ENCODE measurements at places on chromosomes 5 and 9. TPM values are rescaled to one million over a fixed set of nuclear protein-coding genes. Genes with fewer than 3 reads are reported as not detected.

DNA sequence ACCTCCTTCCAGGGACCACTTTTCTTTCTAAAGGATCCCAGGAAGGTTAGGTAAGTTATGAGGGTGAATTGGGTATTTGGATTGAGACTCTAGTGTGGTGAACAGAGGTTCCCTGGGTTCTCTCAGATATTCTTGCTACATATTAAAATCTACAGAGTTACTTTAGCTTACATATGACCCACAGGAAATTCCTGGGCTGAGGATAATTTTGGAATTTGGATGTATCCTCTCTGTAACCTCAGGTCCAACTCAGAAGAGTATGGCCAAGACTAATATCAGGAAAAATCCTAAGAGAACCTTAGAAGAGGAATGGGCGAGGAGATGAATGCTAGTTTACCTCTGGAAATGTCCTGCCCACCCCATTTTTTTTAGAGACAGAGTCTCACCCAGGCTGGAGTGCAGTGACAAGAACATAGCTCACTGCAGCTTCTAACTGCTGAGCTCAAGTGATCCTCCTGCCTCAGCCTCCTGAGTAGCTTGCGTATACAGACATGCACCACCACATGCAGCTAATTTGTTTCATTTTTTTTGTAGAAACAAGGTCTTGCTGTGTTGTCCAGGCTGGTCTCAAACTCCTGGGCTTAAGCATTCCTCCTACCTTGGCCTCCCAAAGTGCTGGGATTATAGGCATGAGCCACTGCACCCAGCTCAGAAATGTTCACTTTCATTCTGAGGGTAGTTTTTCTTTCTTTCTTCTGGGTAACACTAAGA lies 196.4 kb downstream of the ARHGEF28 start:
- no peak for DNase-seq

- DNase-seq: no peak
Observed at GRCh38 chr9:74172874-74173273, 324.3 kb upstream of the RORB start.

GRCh38 chr5:154146409-154146808 lies 44.1 kb upstream of the GALNT10 start:
- no peak for DNase-seq

GRCh38 chr9:127334725-127335124 lies 62.2 kb upstream of the SLC2A8 start:
- no peak for DNase-seq

GRCh38 chr5:133642153-133642722 lies 29.9 kb upstream of the FSTL4 start:
- no peak for DNase-seq

GRCh38 chr5:375336-375920 lies 53.9 kb downstream of the AHRR start:
- DNase-seq: no peak

- DNase-seq: no peak
Observed at GRCh38 chr5:145562931-145563330, 272.2 kb downstream of the PRELID2 start.

GRCh38 chr5:154189256-154189818 lies 1.2 kb upstream of the GALNT10 start:
- no peak for DNase-seq

GRCh38 chr9:130039528-130040147 lies 3.4 kb downstream of the FNBP1 start:
- no peak for DNase-seq

DNA sequence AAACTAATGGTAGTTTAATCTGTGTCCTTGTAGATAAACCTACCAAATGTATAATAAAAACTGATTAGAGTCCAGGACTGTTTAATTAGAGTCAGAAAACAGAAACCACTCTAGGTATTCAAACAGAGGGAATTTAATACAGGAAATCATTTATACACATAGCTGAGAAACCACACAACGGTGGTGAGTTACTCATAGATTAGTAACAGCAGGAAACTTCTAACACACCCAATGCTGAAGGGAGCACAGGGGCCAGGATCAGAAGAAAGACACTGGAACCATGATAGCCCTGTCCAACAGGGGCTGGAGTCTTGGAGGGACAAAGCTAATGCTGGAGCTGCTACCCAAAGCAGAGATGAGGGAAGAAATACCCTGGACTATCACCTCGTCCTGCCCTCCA lies 321.0 kb downstream of the ACTL7B start:
- DNase-seq: no peak

Gene CCL27
- not detected for total RNA-seq

Gene TAF11L5
- not detected for total RNA-seq

Gene SGTB
- total RNA-seq: 14.8 TPM

Gene KLF4
- total RNA-seq: 124 TPM
